ENCODE measurements at places on chromosomes 5 and 9.
A peak's percentile ranks its signal among the peaks of the same experiment; 100 is the strongest.

- no peak for DNase-seq
These were observed 131.3 kb downstream of the GABBR2 start for GRCh38 chr9:98577446-98577845.

DNA sequence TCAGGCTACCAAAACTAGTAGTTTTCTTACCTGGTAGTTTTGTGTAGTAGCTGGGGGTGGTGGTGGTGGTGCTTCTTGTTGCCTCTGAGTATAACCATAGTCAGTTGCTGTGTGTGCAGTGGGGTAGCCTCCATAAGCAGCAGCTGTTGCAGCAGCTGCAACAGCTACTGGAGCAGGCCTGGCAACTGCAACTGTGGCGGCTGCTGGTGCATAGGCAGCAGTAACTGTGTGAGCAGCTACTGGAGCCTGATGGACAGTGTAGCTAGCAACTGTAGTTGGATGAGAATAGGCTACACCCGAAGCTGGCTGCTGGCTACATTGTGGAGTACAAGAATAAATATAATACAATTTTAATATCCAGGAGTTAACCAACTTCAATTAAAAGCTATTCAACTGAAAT, 24.7 kb downstream of the ZFR start:
- DNase-seq: no peak

GRCh38 chr9:131579789-131580211, 34.5 kb downstream of the PRRT1B start:
- DNase-seq: no peak

GRCh38 chr5:10118150-10118549, 131.5 kb downstream of the ATPSCKMT start:
- no peak for DNase-seq

DNA sequence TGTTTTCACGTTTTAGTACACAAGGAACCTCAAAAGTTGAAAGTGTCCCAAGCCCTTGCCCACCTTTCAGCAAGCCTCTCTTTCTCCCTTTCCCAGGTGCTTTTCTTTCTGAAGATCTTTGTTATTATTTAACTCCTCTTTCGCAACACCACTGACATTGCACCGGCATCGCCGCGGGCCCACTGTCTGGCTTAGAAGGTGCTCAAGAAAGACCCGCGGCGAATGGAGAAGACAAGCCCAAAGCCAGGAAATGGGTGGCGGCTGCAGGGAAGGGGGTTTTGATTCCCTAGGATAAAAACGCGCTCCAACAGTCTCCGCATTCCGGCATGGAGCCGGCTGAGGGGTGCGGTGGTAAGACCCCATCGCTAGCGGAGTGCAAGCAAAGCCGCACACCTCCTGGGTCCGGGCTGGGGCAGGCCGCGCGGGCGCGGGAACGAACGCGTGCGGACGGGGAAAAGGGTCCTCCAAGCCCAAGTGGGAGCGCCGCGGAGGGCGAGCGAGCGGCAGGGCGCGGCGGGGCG, 404 bp upstream of the AFAP1L1 start:
- no peak for DNase-seq

DNA sequence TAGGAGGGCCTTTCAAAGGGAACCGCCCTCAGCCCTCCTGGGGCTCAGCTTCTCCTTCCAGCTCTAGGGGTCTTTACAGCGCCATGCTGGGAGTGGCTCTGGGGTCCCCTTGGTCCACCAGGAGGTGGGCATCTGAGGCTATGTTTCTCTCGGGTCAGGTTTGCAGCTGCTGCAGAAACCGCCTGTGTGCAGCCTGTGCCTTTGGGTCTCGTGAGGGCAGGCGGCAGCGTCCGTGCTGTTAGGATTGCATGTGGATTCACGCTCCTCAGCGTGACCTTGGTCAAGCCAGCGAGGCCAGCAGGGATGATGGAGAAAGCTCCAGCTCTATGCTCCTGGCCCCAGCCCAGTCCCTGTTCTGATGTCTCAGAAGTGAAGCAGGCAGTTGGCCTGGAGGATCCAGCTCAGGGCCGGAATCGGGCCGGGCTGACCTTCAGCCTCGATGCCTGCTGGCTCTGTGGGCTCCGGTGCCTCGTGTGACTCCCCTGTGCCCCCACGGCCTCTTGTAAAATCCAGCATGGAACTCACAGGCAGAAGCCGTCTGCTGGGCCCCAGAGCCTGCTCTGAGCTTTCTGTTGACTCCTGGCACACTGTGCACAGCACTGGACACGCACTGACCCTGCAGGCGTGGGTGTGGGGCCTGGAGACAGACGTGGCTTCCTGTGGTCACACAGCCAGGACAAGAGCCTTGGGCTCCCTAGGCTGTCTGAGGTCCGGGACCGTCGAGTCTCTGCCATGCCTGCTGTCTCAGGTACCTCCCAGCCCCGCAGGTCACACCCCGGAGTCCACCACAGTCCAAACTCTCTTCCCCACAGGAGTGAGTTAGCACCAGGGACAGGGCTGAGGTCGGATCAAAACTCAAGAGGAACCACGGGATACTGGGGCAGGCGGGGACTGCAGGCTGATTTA, 54.3 kb downstream of the TRIP13 start:
- no peak for DNase-seq

DNA sequence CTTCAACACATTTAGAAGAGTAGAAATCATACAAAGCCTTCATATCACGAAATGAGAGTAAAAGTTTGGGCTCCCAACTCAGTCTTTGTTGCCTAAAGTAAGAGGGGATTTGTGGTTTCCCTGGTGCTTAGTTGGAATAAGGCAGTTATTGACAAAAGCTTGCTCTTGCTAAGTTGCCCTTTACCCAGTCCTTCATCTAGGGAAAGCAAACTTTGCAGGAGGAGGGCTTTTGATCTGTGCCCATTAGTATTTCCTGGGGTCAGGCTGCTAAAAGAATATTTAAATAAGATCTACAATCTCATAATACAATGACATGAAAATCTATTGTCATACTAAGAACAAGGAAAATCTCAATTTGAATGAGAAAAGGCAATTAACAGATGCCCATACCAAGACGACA, 84.1 kb upstream of the ACO1 start:
- DNase-seq: no peak

GRCh38 chr5:141585594-141585993, 33.2 kb downstream of the DIAPH1 start:
- no peak for DNase-seq

DNA sequence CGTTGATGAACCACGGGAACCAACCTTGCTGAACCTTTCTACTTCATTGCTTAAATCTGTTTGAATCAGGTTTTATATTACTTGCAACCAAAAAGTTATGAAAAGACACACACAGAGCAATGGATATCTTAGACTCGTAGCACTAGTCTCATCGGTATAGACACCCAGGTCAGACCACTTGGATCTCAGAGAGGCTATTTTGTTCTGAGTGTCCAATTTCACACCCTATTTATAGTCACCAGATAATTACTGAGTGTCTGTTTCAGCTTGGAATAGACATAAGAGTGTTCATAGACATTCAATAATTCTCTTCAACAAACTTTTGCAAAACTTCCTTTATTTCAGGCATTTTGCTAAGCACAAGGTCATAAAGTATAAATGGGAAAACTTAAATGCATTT, 145.4 kb upstream of the EGFLAM start:
- no peak for DNase-seq

- no peak for DNase-seq
These were observed 12.4 kb upstream of the CRB2 start for GRCh38 chr9:123343443-123344191.

DNA sequence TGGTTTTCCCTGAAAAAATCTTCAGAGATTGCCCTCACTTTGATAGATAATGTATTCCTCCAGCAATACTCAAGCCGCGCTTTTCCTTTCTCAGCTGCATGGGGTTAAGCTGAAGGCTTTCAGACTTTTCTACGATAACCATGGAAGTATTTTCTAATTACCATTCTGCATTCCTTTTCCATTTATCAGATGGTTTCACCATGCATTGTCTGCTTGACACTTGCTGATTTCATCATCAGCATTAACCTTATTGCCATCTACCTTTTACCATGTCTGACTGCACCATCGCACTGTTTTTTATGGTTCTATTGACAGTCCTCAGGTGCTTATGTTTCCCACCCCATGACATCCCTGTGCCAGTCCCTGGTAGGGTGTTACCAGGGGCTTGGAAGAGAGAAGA, 91.6 kb downstream of the DMAC1 start:
- DNase-seq: peak; percentile 24

- no peak for DNase-seq
These were observed 60.2 kb upstream of the PCSK5 start for GRCh38 chr9:75830303-75830702.

- DNase-seq: peak; percentile 30
These were observed 3.4 kb downstream of the SLC38A9 start for GRCh38 chr5:55708732-55709131.

- no peak for DNase-seq
These were observed 691.8 kb downstream of the DNAH5 start for GRCh38 chr5:13252699-13253098.
